Chondrocyte (in vitro differentiated cells): ENCODE measurements at places on chromosomes 13 and 19.

DNA sequence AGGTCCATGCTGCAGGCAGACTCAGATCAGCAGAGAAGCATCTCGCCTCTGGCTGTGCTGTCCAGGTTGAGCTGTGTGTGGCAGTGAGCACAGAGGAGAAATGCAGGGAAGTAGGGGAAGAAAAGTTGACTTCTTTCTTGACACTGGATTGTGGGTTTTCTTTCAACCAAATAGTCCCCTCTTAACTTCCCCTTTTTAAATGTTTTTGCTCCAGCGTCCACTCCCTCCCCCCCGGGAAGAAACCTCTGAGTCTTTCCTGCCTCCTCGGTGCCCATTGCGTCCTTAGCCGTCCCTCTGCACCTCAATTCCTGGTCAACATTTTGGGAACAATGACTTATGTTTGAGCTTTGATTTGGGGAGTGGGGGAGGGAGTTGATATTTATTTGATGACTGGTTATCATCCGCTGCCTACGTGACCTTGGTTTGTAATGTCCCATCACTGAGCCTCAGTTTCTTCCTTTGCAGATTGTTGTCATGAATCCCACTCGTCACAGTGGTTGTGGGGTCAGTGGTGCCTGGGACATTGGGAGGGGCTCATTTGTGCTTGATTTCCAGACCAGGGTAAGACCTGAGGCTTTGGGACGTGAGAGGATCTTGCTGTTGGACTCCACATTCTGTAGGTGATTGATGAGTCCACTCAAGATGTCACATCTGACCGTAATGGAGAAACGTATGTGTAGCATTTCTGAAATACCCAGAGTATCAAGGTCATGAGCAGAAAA lies at the start of gene LILRB2:
LILRB2 (minus strand) TSS at position 104 of the 722 bp plus-strand sequence. CDS start 614 bp downstream, outside the sequence.
- DNase-seq, result no peak

GRCh38 chr13:44537248-44537647 lies 38.9 kb downstream of the TSC22D1 start:
- DNase-seq, result no peak

DNA sequence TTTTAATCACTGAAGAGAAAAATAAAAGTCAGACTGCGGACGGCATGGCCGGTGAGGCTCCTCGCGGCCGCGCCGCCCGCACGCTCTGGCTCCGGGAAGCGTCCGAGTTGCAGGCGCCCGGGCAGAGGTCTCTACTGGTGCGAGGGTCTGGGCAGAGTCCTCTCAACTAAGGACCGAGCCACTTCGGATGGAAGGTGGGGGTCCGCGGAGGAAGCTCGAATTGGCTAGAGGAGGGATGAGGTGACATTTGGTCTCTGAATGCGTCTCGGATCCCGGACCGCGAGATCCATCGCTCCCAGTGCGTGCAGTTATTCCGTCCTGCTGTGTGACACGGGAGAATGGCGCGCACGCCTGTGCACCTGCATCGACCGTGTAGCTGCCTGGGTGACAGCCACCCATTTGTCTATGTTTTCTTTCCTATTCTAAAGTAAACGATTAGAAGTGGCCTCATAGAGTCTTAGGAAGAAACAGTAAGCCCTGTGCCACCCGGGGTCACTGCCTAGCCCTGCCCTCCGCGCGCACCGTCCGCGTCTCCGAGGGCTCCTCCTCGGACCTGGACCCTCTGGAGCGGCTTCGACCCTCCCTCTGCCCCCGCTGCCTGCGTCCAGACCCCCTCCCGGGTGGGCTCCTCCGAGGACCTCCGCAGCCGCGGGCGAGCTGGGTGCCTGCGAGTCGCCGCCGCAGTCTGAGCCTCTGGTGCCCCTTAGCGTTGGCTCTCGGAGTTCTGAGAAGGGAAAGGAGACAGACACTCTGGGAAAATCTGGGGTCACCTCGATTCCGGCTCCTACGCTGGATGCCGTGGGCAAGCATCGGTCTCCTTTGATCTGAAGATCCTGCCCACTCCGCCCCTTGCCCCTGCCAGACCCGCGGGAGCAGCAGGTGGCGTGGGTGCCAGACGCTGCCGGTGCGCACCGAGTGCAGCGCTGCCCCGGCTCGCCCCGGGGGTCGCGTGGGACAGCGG lies 347.4 kb downstream of the LIG4 start:
- DNase-seq, result peak; percentile 87

DNA sequence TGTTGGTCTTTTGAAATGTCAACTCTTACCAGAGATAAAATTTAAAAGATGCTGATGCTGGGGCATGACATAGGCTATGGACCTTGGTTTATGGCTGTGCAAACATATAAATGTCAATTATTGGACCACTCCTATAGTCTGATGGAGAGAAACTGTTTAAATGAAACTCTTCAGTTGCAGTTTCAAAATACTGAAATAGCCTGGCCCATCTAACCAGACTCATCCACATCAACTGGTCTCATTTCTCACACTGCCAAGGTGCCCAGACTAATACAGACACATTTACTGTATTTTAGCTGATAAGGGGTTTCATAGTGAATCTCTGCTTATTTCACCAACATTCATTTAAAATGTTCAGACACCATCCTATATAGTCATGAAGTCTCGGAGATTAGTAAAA lies 19.9 kb downstream of the SERPINE3 start:
- DNase-seq, result no peak

GRCh38 chr19:1389033-1389940 lies 5.6 kb downstream of the NDUFS7 start:
- DNase-seq, result no peak

GRCh38 chr19:18308948-18309325 lies 13.9 kb downstream of the LSM4 start:
- DNase-seq, result no peak

DNA sequence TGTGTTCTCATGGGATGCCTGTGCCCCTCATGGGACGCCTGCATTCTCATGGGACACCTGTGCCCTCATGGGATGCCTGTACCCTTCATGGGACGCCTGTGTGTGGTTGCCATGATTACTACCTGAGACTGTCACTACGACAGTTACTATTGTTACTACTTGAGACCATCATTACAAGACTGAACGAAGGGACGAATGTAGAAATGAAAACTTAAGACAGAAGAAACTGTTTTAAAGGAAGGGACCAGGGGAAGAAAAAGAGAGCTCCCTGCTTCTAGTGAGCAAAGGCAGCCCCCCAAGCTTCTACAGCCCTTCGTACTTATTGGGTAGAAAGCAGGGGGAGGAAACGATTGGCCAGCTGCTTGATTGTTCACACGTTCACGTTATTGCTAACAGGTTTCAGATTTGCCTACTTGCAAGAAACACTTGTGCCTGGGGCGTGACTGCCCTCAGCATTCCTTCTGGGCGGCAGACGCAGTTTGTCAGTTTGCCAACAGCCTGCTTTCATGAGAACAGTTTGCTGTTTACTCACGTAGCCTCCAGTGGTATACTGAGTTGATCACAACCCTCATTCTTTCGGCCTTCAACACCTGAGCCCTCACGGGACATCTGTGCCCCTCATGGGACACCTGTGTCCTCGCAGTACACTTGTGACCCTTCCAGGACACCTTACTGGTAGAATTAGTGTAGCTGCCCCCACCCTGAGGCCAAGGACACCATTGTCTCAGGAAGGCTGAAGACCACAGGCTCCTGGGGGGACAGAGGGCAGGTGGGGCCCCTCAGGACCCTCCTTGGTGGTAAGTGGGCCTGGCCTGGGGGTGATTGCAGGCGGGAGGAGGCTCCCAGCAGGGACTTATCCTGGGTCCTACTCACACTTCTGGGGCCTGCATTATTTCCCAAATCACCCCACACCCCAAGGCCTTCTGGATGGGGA lies 2.5 kb upstream of the S1PR4 start:
- no peak for DNase-seq

DNA sequence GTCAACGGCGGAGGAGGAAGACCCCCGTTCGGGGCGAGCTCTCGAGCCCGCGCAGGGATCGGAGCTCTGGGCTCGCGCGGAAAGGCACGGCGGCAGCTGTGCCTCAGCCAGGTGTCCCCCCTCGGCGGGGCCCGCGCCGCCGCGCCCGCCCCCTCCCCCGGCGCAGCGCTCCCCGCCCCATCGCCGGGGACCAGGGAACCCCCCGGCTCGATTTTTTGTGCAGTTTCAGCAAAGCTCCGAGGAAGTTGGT lies 110.0 kb downstream of the KCNRG start:
- no peak for DNase-seq

DNA sequence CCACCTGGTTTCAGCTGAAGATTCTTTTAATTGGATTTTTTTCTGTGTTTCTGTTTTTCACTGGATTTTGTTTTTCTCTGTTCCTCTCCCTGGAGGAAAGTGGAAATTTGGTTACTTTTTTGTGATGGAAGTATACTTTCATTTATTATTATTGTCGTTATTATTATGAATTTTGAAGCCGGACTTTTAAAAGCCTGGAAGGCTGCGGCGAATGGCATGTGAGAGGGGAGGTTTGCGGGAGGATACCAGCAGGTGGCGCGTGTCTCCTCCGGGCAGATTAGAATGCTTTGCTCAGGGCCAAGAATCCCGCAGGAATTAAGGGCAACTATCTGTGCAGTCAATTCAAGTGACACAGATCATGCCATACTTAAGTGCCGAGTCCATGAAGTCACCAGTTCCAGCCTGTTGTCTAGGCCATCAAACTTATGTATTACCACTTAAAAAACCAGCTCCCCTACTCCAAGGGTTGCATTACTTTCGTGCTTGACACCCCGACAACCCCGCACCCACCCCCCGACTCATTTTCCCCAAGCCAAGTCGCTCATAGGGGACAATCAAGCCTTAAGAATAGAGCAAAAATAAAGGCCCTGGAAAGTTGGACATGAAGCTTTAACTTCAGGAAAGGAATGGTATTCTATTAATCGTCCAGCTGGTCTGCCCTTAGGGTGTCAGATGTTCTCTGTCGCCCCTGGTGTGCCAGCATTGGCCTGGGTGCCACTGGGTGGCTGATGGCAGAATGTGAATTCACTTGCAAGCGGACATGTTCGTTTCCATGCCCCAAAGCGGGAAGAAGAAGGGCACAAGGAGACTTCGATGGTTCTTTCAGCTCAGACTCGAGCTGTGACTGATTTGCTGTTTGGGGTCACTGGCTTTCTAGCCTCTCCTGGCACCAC lies 1.3 kb upstream of the LRCH1 start:
- DNase-seq, result no peak

GRCh38 chr13:40626561-40626960 lies 39.9 kb downstream of the FOXO1 start:
- DNase-seq, result no peak

DNA sequence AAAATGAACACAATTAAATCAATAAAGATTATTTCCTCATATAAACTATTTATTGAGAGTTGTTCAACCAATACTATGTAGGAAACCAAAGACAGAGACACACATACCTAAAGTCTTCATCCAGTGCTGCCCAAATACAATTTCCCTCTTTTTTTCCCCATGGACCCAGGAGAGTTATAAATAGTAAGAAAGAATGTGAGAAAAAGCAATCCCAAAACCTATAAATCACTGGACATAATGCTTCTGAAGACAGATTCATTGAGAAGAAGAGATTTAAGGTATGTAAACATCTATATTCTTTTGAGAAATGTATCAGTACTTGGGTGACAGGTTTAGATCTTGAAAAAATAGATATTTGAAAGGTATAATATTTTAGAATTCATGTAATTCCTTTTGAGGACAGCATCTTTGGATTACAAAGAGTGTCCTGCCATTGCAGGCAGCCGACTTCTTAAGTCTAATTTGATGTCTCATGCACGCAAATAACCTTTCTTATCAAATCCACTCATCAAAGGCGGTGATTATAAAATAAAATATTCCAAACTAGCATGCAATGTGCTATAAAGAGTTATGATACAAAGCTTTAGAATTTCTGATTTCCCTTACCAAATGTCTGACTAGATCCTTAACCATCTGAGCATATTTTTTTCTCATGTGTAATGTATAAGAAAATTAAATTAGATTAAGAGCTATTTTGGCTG lies 739.4 kb downstream of the LIG4 start:
- DNase-seq, result no peak

- no peak for DNase-seq
Measured at GRCh38 chr19:53055117-53055516, 10.6 kb downstream of the ERVV-2 start.

GRCh38 chr19:58498316-58499020 lies 13.3 kb downstream of the SLC27A5 start:
- DNase-seq, result no peak

GRCh38 chr19:11496391-11497163 lies 9.1 kb downstream of the ZNF653 start:
- no peak for DNase-seq

DNA sequence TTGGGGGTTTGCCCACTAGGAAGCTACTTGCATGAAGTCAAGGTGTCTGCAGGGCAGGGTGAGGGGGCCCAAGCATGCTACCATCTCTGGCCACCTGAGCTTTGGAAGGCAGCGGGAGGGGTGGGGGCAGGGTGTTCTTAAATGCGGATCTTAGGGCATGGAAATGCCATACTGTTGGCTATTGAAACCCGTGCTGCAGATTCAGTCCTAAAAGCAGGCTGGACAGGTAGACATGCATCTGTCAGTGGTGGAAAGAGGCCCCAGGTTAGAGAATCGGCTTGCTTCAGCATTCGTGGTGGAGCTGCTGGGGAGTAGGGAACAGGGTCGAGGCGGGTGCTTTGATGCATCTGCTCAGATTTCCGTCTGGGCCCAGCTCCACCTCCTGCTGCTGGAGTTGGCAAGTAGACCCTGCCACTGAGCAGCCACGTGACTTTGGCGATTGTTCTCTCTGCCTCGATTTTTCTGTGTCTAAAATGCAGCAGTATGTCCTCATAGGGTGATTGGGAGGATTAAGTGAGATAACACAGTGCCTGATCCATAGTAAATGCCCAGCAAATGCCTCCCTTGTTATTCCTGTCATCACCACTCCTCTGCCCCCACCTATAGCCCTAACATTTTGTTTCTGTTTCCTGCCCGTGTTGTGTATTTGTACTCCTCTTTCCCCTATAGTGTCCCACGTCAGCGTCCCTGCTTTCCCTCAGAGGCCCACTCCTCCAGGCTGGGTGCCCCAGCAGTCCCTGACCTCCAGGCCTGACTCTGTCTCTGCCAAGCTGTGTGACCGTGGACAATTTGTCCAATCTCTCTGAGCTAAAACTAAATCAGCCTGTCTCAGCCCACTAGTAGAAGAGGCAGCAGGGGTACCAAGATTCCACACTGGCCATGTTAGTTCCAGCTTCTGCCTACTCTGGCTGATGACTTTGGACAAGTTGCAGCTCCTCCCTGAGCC lies 5.8 kb downstream of the PPP1R37 start:
- DNase-seq, result no peak

- no peak for DNase-seq
Measured at GRCh38 chr13:112719556-112719955, 29.7 kb downstream of the ATP11A start.

- DNase-seq, result no peak
Measured at GRCh38 chr13:40103864-40104263, 448.4 kb downstream of the COG6 start.

DNA sequence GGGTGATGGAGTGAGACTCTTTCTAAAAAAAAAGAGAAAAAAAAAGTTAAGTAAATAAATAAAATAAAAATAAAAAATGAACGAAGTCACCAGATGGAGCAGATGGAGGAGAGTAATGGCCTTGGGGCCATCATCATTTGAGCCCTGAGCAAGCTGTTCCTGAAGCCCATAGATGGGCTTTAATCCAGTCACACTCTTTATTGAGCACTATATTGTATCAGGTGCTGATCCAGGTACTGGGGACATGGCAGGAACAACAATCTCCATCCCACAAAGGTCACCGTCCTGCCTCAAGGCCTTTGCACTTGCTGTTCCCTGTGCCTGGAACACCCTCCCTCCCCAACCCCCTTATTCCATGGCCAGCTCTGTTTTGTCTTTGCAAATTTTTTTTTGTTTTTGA lies 3.9 kb upstream of the ADAMTS10 start:
- no peak for DNase-seq
